ENCODE measurements at places on chromosomes 5 and 9. TPM values are rescaled to one million over a fixed set of nuclear protein-coding genes. Genes with fewer than 3 reads are reported as not detected.
A peak's percentile ranks its signal among the peaks of the same experiment; 100 is the strongest.

GRCh38 chr9:116701940-116702642 lies 15.0 kb downstream of the TRIM32 start:
- no peaks in the 10 kb centered on the region for H3K36me3 ChIP-seq
- H3K4me3 ChIP-seq, result no peak overlapping the region
- no peaks in the 10 kb centered on the region for H3K27me3 ChIP-seq
- no peaks in the 10 kb centered on the region for H3K4me1 ChIP-seq

DNA sequence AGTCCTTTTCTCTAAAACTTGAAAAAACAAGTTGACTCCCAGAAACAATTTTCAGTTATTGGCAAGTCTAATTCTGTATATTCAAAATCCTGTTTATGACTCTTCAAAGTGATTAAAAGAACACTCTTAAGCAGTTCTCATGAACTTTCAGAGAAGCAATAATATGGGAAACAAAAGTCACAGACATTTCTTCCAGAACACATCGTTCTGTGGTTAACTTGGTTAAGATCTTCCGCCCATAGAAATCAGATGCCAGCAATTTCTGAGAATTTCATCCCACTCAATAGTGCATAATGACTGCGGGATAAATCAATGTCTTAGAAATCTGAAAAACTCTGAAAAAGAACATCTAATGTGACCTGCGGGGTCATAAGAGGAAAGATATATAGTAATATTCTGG lies 300.5 kb downstream of the COX7C start:
- H3K27ac ChIP-seq, result no peak overlapping the region
- H3K4me3 ChIP-seq, result no peak overlapping the region
- DNase-seq, result no peak
- no peaks in the 10 kb centered on the region for H3K27me3 ChIP-seq
- H3K36me3 ChIP-seq, result no peaks in the 10 kb centered on the region

- H3K27ac ChIP-seq, result no peak overlapping the region
- no peak overlapping the region for H3K4me3 ChIP-seq
- no peak for DNase-seq
- no peaks in the 10 kb centered on the region for H3K4me1 ChIP-seq
Measured at GRCh38 chr9:26058111-26058895, 380.1 kb upstream of the TUSC1 start.

DNA sequence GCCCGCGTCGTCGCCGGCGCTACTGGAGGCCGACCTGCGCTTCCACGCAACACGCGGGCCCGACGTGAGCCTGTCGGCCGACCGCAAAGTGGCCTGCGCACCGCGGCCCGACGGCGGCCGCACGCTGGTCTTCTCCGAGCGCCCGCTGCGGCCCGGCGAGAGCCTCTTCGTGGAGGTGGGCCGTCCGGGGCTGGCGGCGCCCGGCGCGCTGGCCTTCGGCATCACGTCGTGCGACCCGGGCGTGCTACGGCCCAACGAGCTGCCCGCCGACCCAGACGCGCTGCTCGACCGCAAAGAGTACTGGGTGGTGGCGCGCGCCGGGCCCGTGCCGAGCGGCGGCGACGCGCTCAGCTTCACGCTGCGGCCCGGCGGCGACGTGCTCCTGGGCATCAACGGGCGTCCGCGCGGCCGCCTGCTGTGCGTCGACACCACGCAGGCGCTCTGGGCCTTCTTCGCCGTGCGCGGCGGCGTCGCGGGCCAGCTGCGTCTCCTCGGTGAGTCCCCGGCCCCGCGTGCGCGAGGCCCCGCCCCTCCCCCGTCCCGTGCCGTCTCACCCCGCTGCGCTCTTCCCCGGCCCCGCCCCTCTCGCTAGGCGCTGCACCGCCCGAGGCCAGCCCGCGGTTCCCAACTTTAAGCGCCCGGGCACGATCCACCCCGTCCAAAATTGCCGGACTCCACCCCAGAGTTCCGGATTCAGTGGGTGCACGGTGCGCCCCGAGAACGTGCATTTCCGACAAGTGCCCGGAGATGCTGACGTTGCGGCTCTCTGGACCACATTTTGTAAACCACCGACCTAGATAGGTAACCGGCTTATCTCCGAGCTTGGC lies 42.8 kb downstream of the NEURL1B start:
- H3K36me3 ChIP-seq, result no peaks in the 10 kb centered on the region
- H3K4me1 ChIP-seq, result peaks cover 13% of the 10 kb centered on the region
- peak overlapping the region; percentile 50 for H3K4me3 ChIP-seq
- H3K27ac ChIP-seq, result no peak overlapping the region

Gene ADAMTS2
- total RNA-seq, result 13.6 TPM

DNA sequence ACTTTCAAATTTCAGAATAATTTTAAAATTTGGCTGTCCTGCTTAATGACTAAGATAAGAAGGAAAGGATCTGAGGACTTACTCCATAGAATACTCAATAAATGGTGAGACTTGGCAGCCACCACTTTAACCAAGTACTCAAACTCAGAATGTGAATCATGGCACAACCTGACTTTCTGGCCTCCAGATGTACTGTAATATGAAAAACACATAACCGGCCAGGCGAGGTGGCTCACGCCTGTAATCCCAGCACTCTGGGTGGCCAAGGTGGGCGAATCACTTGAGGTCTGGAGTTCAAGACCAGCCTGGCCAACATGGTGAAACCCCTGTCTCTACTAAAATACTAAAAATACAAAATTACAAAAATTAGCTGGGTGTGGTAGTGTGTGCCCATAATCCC lies 10.0 kb upstream of the MARCHF6 start:
- no peaks in the 10 kb centered on the region for H3K27me3 ChIP-seq
- no peak overlapping the region for H3K4me3 ChIP-seq
- no peak overlapping the region for H3K27ac ChIP-seq
- H3K36me3 ChIP-seq, result no peaks in the 10 kb centered on the region
- no peak for DNase-seq

Gene PROB1
- total RNA-seq, result 3.6 TPM

Gene KLHL9
- total RNA-seq, result 19.3 TPM

- no peaks in the 10 kb centered on the region for H3K27me3 ChIP-seq
- no peak overlapping the region for H3K4me3 ChIP-seq
- no peaks in the 10 kb centered on the region for H3K36me3 ChIP-seq
- no peak overlapping the region for H3K27ac ChIP-seq
Measured at GRCh38 chr9:35348109-35348508, 141.8 kb upstream of the RUSC2 start.

Gene PHF24
- total RNA-seq, result 93.3 TPM

DNA sequence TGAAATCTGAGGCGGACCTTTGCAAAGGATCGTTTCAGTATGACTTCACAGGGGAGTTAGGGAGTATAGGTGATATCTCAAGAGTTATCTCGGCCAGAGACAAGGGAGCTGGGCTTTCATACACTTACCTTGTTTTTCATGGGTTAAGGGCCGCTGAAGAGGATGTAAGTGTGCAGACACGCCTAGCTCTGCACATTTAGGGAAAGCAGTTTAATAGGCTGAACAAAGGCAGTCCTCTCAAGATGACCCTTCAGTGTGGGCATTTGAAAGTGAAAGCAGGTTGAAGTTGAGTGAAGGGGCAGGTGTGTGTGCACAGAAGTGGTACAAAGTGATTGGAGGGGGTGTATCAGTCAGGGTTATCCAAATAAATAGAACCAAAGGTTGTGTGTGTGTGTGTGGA lies 33.1 kb upstream of the PRXL2C start:
- no peak for DNase-seq
- no peaks in the 10 kb centered on the region for H3K27me3 ChIP-seq
- H3K36me3 ChIP-seq, result no peaks in the 10 kb centered on the region
- no peak overlapping the region for H3K4me3 ChIP-seq

Gene PRDM9
- 10.2 TPM for total RNA-seq

Gene EMB
- total RNA-seq, result 26.2 TPM

Gene ACTBL2
- not detected for total RNA-seq

DNA sequence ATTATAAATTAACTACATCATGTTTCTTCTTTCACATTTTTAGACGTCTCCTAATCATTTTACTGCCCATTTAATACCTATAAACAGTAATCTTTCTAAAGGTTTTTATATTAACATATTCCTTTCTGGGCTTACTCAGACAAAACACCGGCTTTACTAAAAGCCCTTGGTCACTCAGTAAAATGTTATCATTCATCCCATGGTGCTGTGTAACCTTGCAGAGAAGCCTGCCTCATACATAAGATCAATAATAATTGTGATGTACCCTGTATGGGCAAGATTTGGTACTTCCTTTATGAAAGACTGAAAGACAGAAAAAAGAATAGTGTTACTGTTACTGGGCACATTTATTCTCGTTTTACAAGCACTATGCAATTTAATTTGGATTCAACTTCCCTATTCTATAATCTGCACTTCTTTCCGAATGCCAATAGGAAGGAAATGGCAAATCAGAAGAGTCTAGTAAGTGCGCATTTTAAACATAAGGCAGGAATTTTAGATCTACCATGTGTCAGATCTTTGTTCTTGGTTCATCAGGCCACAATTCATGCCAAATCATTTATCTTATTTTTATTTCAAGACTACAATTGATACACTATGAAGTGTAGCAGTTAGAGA lies 522.2 kb downstream of the CSNK1G3 start:
- no peaks in the 10 kb centered on the region for H3K4me1 ChIP-seq
- no peaks in the 10 kb centered on the region for H3K36me3 ChIP-seq
- no peak for DNase-seq
- no peak overlapping the region for H3K4me3 ChIP-seq
- H3K27me3 ChIP-seq, result no peaks in the 10 kb centered on the region

Gene DEPDC1B
- 14.5 TPM for total RNA-seq

Gene CCDC152
- total RNA-seq, result 5.2 TPM

GRCh38 chr5:5784101-5784500 lies 361.6 kb downstream of the ICE1 start:
- no peaks in the 10 kb centered on the region for H3K27me3 ChIP-seq
- no peaks in the 10 kb centered on the region for H3K36me3 ChIP-seq
- DNase-seq, result no peak
- no peaks in the 10 kb centered on the region for H3K4me1 ChIP-seq
- H3K4me3 ChIP-seq, result no peak overlapping the region

Gene TSSK1B
- total RNA-seq, result 68.7 TPM

DNA sequence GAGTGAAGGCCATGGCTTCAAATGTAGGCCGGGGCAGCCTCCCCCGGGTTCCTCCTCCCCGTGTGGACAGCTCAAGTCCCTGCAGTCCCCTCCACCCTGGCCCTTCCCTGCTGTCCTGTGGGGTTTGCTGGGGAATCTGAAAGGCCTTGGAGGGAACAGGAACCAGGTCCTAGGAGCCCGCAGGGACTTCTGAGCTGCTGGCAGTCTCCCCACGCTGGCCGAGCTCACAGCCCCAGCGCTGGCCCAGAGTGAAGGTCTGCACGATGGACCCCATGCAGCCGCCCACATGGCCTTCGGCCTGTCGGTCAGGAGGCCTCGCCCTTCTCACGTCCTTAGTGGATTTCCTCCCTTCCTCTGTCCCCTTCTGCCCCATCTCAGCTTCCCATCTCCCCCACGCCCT lies 25.7 kb upstream of the NOTCH1 start:
- peaks cover 33% of the 10 kb centered on the region for H3K4me1 ChIP-seq
- peak overlapping the region; percentile 48 for H3K27ac ChIP-seq
- no peak overlapping the region for H3K4me3 ChIP-seq
- H3K36me3 ChIP-seq, result no peaks in the 10 kb centered on the region

- no peaks in the 10 kb centered on the region for H3K27me3 ChIP-seq
- no peaks in the 10 kb centered on the region for H3K36me3 ChIP-seq
- no peak overlapping the region for H3K27ac ChIP-seq
- H3K4me1 ChIP-seq, result no peaks in the 10 kb centered on the region
- DNase-seq, result peak; percentile 83
Measured at GRCh38 chr9:128034821-128035652, 32.1 kb downstream of the NAIF1 start.

Gene PPP3R2
- total RNA-seq, result 18.0 TPM

DNA sequence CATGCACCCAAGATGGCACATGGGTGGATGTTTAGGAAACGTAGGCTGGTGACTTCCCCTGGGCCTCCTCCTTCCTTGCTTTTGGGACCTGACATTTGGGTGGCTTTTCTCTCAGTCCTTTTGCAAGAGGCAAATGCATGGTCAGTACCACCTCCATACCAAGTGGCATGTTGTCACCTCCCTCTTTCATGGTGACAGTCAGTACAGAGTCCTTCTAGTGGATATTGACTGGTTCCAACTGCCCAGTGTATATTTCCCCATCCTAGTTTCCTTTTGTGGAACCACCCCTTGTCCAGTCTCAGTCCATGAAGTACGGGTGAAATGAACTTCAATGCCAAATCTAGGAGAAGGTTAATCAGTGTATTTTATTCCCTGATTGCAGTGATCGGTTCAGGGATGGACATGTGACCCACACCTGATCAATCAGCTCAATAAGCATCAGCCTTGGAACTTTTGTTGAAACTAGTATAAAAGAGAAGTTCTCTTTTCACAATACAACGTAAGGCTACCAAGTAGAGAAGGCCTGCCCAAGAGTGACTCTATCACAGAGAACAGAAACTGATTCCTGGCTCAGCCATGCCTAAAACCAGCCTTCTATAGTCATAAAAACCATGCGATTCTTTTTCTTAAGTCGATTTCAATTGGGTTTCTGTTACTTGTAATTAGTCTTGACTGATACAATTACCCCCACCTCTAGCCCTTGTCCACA lies 143.4 kb upstream of the KLF9 start:
- H3K36me3 ChIP-seq, result no peaks in the 10 kb centered on the region
- no peak for DNase-seq
- H3K27ac ChIP-seq, result no peak overlapping the region
- no peak overlapping the region for H3K4me3 ChIP-seq

- H3K4me1 ChIP-seq, result peaks cover 4% of the 10 kb centered on the region
- no peaks in the 10 kb centered on the region for H3K27me3 ChIP-seq
- no peaks in the 10 kb centered on the region for H3K36me3 ChIP-seq
Measured at GRCh38 chr5:113153512-113154097, 177.0 kb downstream of the DCP2 start.

- DNase-seq, result no peak
- H3K4me3 ChIP-seq, result no peak overlapping the region
- no peaks in the 10 kb centered on the region for H3K4me1 ChIP-seq
- H3K27me3 ChIP-seq, result no peaks in the 10 kb centered on the region
Measured at GRCh38 chr9:108022246-108022935, 532.8 kb upstream of the KLF4 start.

Gene SLC34A3
- 0.24 TPM for total RNA-seq

- H3K4me1 ChIP-seq, result peaks cover 11% of the 10 kb centered on the region
- no peak overlapping the region for H3K4me3 ChIP-seq
- H3K27ac ChIP-seq, result no peak overlapping the region
Measured at GRCh38 chr9:135955934-135956801, 5.0 kb downstream of the UBAC1 start.

DNA sequence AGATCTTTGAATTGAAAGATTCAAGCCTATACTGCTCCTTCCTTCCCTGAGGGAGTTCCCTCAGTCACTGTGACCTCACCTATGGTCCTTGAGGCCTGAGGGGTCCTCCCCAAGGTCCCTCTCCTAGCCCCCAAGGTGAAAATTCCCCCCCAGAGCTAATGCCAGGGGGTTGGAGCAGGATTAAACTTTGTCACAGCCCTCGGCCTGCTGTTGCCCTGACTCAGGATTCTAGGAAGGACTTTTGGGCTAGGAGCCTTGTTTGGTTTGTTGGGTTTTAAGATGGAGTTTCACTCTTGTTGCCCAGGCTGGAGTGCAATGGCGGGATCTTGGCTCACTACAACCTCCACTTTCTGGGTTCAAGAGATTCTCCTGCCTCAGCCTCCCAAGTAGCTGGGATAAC lies 123.2 kb downstream of the C5orf15 start:
- H3K27me3 ChIP-seq, result no peaks in the 10 kb centered on the region
- no peaks in the 10 kb centered on the region for H3K36me3 ChIP-seq
- H3K27ac ChIP-seq, result no peak overlapping the region
- peaks cover 2% of the 10 kb centered on the region for H3K4me1 ChIP-seq
